GM04504 (cell line): ENCODE measurements at places on chromosomes 3 and 15.

- DNase-seq, result no peak
Measured at GRCh38 chr3:129632556-129632955, 26.1 kb upstream of the PLXND1 start.

DNA sequence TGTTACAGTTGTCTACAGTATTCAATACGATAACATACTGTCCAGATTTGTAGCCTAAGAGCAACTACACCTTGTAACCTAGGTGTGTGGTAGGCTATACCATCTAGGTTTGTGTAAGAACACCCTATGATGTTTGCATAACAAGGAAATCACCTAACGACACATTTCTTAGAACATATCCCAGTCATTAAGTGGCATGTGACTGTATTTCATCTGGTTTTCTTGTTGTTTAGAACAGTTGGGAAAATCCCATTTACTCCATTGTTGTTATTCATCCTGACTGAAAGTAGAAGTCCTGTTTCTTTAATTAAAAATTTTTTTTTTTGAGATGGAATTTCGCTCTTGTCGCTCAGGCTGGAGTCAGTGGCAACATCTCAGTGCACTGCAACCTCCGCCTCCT lies 31.3 kb downstream of the LRRC28 start:
- DNase-seq, result no peak

DNA sequence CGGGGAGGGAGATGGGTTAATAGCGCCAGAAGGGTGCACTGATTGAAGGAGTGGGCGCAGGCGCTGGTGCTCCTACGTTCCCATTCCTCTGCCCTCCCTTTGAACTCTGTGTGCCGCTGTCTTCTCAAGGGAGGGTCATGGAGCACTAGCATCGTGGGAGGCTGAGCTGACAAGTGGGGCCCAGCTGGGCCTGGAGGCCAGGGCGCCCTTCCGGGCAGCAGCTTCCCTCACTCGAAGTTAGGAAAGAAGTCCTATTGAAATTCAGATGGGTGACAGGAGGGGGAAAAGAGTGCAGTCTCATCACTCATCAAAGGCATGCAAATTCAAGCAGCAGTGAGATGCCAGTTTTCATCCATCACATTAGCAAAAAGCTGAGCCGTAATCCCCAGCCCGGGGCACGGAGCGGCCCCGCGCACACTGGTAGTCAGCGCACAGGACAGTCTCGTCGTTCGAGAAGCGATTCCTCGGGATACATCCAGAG lies 128.2 kb downstream of the LRRK1 start:
- no peak for DNase-seq

- no peak for DNase-seq
Measured at GRCh38 chr3:481680-482079, 285.1 kb downstream of the CHL1 start.

DNA sequence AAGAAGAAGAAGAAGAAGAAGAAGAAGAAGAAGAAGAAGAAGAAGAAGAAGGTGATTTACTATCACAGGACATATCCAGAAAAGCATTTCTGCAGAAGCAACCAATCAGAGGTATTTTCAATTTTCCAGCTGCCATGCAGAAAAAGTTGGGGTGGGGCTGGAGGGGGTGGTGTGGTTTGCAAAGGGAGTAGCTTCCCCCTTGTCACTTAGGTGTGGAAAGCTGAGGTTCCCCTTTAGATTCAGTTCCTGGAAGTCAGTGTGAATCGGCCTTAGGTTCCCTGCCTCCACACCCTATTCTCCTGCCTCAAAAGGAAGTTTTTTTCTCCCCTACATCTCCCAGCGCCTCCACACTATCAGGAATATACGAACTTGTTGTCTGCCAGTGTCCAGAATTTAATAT lies 276.7 kb upstream of the ARRDC4 start:
- no peak for DNase-seq

- DNase-seq, result no peak
Measured at GRCh38 chr3:171442184-171442583, 18.0 kb downstream of the TNIK start.

DNA sequence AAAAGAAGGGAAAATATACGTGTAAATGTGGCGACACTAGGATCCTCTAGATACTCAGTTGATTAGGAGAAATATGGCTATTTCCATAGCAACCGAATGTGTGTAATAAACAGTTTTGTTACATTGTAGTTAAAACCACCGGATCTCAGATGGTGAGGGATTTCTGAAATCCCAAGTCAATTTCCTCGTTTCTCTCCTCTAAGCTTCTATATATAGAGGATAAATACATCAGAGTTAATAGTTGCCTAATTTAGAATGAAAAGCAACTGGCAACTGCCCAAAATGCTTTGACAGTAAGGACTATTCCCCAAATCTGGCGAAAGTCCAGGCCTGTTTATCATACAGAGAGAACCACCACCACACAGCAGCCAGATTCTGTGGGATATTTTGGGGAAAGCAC lies 112.6 kb downstream of the GABRB3 start:
- DNase-seq, result no peak

DNA sequence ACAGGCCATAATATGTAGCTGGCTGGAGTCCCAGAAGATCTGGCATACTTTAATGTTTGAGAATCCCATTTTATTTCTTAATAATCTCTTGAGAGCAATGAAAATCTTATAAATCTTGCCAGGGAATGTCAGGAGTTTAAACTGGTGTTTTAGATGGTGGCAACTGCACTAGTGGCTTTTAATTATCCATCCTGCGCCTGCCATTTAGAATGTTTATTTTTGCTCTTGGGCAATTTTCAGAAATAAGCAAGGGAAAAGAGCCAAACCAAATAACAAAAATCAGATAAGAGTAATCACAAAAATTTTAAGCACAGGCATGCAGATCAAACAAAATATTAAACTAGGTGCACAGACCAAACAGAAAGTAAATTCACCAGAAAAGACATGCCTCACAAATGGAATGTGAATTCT lies 41.9 kb upstream of the UBP1 start:
- DNase-seq, result no peak

DNA sequence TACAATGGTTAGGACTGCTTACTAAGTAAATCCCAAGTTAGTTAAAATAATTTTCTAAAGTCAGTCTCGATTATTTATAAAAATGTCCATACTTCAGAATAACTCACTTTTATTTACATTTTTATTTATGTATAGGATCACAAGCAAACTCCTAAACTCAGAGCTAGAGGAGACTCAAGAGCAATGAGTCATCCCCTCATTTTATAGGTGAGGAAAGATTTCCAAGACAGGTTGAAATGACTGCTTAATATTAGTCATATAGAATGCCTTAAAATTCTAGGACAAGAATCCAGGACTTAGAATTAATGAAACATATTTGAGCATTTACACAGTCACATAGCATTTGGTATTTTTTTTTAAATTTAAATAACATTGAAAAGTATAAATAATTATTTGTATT lies 983.8 kb downstream of the SI start:
- no peak for DNase-seq

- DNase-seq, result no peak
Measured at GRCh38 chr15:51621155-51621765, 1.3 kb downstream of the DMXL2 start.

- DNase-seq, result no peak
Measured at GRCh38 chr3:64104006-64104405, 80.7 kb upstream of the PSMD6 start.

DNA sequence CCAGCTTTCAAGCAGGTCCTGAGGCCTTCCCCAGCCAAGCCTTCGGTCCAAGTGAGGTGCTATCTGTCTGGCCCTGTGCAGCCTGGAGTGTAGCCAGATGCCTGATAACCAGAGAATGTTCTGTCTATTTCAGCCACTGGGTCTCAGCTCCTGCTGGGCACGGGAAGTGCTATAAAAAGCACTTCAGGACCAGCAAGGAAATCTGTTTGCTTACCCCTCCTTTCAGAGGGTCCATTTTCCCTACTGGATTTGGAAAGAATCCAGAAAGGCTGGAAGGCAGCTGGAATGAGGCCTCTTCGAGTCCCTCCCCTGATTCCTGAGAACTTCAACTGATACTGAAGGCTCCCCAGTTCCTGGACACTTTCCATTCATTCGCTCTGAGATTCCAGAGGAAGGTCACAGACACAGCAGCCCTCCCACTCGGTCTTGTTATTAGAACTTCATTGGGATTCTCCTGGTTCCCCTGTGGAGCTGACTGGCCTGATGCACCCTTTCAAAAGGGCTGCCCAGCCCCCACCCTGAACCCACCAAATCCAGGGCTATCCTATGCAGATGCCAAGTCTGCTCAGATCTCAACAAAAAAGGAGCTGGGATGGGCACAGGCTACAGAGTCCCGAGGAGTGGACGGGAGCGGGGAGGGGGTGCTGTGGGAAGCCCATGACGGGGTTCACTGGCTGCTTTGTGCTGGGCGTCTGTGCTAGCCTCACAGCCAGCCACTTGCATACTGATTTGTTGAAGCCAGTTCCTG lies 70.4 kb downstream of the UMPS start:
- DNase-seq, result no peak
